NCI-H1417 treated with DMSO at 0.1 percent for 48 hours (cell line): ENCODE measurements at places on chromosomes 3 and 15.

- no peak for DNase-seq
These were observed 380.7 kb upstream of the GOLIM4 start for GRCh38 chr3:168476360-168476980.

DNA sequence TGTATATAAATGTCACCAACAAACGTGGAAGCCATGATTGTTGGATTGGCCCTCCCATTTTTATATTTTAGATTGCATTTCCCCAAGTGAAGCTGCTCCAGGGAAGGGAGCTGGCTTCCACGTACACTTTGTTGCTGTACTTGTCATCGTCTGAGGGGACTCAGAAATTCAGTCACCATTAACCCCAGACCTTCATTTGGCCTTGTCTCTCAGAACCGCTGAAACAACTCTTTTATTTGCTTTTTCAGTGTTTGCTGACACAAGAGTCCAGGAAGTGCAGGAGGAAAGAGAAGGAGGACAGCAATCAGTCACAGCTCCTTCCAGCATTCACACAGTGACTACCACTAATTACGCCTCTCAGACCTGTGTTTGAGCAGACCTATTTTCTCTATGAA lies 276.5 kb downstream of the TBL1XR1 start:
- DNase-seq: peak; percentile 85

DNA sequence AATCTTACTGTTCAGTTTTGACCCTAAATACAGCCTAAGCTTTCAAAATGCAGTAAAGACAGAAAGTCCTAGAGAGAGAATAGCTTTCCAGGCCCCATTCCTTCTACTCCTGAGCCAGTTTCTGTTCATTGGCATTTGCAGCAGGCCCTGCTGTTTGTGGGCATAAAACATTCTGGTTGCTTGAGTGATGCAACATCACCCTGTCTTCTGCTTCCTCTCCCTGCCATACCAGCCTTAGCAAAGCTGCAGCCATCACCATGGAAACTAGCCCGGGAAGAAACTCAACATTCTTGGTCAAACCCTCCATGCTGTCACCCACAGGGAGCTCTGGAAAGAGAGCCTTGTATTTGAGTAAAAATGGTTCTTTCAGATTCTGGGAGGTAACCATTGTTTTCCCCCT lies 325.7 kb downstream of the MAGI1 start:
- DNase-seq: no peak

- DNase-seq: no peak
These were observed 7.3 kb downstream of the ARL6IP5 start for GRCh38 chr3:69092030-69092516.

DNA sequence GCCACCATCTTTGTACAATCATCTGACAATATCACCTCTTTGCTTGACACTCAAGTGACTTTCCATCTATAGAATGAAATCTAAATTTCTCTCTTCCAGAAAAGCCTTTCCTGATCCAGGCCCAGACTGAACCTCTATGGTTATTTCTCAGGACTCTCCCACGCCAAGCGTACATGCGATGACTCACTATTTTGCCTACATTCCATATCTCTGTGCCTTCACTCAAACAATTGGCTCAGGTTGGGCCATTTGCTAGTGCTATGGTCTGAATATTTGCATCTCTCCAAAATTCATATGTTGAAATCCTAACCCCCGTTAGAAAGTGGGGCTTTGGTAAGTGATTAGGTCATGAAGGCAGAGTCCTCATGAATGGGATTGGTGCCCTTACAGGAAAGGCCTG lies 43.9 kb downstream of the ST3GAL6 start:
- no peak for DNase-seq
